ENCODE measurements at places on chromosomes 12 and 14. TPM values are rescaled to one million over a fixed set of nuclear protein-coding genes. Genes with fewer than 3 reads are reported as not detected.

GRCh38 chr12:108542320-108542719 lies 18.7 kb downstream of the SART3 start:
- DNase-seq: no peak

DNA sequence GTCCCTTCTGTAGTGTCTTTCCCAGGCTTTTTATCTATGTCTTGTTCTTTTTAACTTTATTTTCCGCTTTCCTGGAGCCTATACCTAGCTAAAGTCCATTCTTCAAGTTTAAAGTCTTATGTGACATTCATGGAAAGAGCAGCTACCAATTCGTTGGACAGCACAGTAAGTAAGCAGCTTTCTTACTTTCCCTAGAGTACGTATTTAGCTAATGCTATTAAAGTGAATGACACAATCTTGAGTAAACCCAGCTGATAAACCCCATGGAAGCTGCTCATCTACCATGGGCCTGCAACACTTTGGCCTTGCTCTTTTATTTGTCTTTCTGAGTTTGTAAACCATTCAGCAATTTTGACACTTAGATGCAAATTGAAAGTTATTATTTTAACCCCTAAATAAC lies 30.0 kb downstream of the ALX1 start:
- DNase-seq: no peak

SERPINA3 gene
- 352 TPM for total RNA-seq

KCNH5 gene
- total RNA-seq: 0.06 TPM

Measured in prostate gland (tissue), 2 donors.